ENCODE measurements at places on chromosomes 3 and 15.

DNA sequence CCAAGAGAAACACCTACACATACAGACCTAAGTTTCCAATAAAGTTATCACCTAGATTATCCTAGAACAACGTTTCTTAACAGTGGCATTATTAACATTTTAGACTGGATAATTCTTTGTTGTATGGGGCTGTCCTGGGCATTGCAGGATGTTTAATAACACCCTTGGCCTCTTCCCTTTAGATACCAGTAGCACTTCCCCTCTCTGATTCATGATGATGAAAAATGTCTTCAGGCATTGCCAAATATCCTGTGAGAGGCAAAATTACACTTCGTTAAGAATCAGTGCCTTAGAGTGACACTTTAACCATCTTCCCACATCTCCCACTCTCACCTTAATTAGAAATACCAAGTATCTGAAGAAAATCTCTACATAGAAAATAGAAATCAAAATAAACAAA lies 352.6 kb downstream of the CGGBP1 start:
- DNase-seq = no peak

GRCh38 chr3:169886671-169887070 lies 16.9 kb upstream of the LRRC31 start:
- no peak for DNase-seq

DNA sequence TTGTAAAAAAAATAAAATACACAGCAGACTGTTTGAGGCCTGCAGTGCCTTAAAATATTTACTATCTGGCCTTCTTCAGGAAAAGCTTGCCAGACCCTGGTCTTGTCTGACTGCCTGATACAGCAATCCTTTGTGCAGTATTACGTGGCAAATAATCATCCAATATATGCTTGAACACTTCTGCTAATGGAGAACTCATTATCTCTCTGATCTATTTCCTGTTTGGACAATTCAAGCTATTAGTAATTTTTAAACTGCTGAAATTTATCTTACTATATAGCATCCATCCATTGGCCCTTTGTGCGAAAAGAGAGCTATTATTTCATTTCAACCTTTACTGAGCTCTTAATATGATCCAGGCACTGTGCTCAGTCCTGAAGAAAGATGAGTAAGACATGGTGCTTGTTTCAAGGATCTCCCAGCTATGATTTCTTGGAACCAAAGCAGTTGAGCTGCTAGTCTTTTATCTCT lies 15.9 kb downstream of the ATG7 start:
- DNase-seq = no peak

- DNase-seq = no peak
Measured at GRCh38 chr3:6287088-6287875, 573.6 kb upstream of the GRM7 start.

- DNase-seq = no peak
Measured at GRCh38 chr3:8945890-8946600, 17.2 kb downstream of the RAD18 start.

- no peak for DNase-seq
Measured at GRCh38 chr15:77525907-77526594, 105.4 kb downstream of the HMG20A start.

DNA sequence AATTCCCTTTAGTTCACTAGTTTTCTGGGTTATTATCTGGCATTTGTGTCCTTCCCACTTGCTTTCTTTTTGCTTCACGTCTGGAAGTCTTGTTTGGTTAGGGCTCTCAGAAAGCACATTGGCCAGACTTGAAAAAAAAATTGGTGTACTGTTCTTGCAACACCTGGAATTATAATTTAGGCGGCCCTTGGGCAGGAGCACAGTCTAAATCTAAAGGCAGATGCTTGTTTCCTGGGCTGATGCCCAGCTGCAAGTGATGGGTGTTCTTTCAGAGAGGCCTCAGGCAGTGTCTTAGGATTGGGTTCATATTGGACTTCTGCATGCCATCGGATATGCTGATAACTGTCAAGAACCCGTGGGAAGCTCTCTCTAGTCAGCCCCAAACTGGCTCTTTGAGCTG lies 521.5 kb downstream of the PDCD6IP start:
- no peak for DNase-seq

- DNase-seq = no peak
Measured at GRCh38 chr3:114527036-114527644, 233.3 kb downstream of the TIGIT start.

DNA sequence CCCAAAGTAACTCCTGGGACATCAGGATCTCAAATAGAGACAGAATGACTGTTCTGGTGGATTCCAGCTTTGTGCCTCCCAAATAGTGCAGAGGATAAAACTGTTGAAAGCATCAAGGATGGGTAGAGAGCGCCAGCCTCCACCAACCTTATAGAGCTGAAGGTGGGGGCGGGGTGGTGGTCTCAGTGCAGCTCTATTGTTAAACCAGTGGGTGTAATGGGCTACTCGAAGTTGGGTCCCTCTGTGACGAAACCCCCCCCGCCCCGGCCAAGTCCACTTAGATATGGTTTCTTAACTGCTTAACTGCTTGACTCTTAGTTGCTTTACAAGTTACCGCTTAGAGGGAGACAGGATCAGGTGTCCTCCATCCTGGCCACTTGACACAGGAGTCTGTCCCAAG lies 22.7 kb downstream of the DHX30 start:
- DNase-seq = no peak

DNA sequence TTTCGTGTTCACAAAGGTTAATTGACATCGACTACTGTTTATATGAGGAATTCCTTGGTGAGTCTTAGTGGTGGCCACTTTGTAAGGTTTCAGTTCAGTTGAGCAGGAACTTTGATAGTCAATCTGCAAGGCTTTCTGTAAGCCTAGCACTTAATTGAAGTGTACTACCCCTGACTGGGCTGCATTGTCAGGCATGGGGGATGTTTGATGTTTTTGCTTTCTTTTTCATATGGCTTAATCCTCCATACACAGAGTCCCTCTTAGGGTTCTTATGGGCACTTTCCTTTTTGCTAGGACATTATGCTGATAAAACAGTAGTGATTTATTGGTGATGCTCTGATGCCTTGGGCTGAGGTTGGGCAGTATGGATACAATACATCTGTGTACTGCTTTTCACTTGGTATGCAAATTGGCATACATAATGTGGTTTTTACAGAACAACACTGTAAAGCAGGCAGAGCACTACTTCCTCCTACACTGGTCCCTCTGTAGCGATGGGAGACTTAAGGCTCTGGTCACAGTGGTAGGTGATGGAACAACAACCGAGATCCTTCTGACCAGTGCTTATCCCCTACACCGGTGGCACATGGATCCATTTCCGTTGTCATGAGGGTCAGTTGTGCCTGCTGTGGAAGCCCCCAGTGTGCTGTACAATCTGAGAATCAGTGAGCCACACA lies 261.0 kb downstream of the MFSD1 start:
- DNase-seq = no peak

DNA sequence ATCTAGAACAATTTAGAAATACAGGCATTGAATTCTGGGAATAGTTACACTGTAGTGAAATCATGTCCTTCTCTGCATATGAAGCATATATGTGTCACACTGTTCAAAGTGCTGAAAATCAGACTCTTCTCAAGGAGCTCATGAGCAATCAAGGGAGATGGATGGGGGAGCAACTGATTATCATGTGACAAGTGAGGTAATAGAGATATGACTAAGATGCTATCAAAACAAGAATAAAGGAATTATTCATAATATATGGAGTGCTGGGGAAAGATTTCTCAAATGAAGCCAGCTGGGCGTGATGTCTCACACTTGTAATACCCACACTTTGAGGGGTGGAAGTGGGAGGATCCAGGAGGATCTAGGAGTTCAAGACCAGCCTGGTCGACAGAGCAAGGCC lies 74.9 kb upstream of the CHRNB4 start:
- DNase-seq = no peak

DNA sequence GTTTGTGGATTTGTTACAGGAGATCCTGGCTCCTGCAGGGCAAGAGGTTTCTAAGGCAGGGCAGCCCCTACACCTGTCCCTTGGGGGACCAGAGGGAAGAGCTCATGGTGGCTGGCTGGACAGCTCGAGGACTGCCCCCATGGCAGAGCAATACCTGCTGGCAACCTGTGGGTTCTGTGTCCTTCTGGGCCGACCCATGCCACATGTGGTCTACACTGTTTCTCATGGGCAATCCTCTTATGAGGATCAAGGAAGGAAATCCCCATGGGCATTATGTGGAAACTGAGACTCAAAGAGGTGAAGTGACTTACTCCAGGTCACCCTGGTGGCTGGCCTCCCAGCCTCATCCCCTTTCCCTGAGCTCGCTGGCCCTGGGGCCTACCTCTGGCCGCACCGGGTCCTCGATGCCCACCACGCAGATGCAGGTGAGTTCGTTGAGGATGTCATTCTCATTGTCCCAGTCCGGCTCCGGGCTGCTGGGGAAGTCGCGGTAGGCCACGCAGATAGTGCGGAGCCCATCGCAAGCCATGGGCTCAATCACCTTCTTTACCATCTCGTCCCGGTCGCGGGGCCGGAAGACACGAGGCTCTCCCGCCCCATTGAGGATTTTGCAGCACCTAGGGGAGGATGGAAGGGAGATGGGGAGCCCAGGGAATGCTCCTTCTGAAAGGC lies 37.5 kb upstream of the SEC13 start:
- DNase-seq = no peak

- DNase-seq = no peak
Measured at GRCh38 chr3:16909802-16910201, 25.0 kb downstream of the PLCL2 start.

GRCh38 chr3:9793161-9793781 lies 389 bp downstream of the ARPC4 start:
- no peak for DNase-seq

GRCh38 chr15:55014391-55015092 lies 182.2 kb downstream of the RSL24D1 start:
- no peak for DNase-seq

- no peak for DNase-seq
Measured at GRCh38 chr15:55343168-55343567, 24.1 kb downstream of the PIGB start.

DNA sequence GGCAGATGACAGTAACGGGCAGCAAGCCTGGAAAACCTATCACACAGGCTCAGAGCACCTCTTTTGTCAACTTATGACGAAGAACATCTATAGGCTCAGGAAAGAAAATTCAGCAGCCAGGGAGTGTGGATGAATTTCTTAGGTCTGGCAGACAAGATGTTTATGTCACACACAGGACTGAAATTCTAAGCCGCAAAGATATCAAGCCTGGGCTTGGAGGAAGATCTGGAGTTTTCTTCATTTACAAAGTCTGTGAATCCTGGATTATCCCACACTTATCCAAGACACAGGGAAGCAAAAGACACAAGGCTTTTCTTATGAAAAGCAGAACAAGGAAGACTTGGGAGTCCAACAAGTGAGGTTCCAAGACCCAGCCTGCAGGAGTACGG lies 23.4 kb upstream of the CHCHD6 start:
- no peak for DNase-seq

DNA sequence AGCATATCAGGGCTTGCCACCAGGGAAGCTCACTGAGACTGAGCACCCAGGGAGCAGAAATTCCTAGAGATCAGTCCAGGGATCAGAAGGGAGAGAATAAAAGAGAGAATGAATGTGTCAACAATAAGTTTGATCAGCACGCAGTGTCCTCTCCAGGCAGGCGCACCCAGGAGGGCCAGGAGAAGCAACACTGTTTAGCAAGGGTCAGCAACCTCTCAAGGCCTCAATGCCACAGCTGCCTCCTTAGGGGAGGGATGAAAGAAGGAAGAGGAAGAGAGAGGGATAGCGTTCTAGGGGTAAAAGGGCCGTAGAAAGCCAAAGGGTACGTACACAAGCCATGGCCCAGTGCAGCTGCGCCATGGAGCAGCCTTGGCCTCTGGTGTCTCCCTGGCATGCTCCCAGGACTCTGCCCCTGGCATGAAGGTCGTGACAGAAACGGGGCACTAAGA lies 399.8 kb downstream of the SHQ1 start:
- no peak for DNase-seq

- no peak for DNase-seq
Measured at GRCh38 chr15:44662478-44663409, 718 bp downstream of the SPG11 start.
